Bronchus fibroblast of lung (primary cell): ENCODE measurements at places on chromosomes 1 and 21. TPM values are rescaled to one million over a fixed set of nuclear protein-coding genes. Genes with fewer than 3 reads are reported as not detected.

CNKSR1 gene
- total RNA-seq = 0.15 and 0.17 TPM in 2 replicates

LINGO4 gene
- total RNA-seq = not detected in 2 replicates

IL23R gene
- total RNA-seq = not detected in 2 replicates

RGS18 gene
- total RNA-seq = not detected in 2 replicates

JAM2 gene
- 1.2 and 2.0 TPM in 2 replicates for total RNA-seq

TMCC2 gene
- total RNA-seq = 2.4 and 3.4 TPM in 2 replicates

DYNLT5 gene
- 0.30 and 1.7 TPM in 2 replicates for total RNA-seq

TNFRSF18 gene
- total RNA-seq = 0.34 TPM in 1 of 2 replicates, not detected in the other

KANK4 gene
- total RNA-seq = not detected in 2 replicates

LEPR gene
- 7.1 and 9.1 TPM in 2 replicates for total RNA-seq

NHLH1 gene
- total RNA-seq = under 0.01 TPM in 1 of 2 replicates, not detected in the other

RYR2 gene
- total RNA-seq = not detected in 2 replicates

RO60 gene
- total RNA-seq = 48.9 and 50.9 TPM in 2 replicates

ENSA gene
- total RNA-seq = 131 and 138 TPM in 2 replicates
